Esophagus mucosa (tissue), 1 donor: ENCODE measurements at places on chromosomes 4 and X. TPM values are rescaled to one million over a fixed set of nuclear protein-coding genes. Genes with fewer than 3 reads are reported as not detected.

UGT2B11 gene
- total RNA-seq, result not detected

IL1RAPL1 gene
- total RNA-seq, result 0.12 TPM

F11 gene
- total RNA-seq, result not detected

PSMD10 gene
- total RNA-seq, result 28.6 TPM

CYSLTR1 gene
- 0.52 TPM for total RNA-seq

GUCY1B1 gene
- total RNA-seq, result 0.96 TPM

TLR3 gene
- 5.8 TPM for total RNA-seq

TEX13D gene
- total RNA-seq, result not detected

GRCh38 chrX:114332766-114333165, 251.1 kb upstream of the HTR2C start:
- no peak for ATAC-seq

DNA sequence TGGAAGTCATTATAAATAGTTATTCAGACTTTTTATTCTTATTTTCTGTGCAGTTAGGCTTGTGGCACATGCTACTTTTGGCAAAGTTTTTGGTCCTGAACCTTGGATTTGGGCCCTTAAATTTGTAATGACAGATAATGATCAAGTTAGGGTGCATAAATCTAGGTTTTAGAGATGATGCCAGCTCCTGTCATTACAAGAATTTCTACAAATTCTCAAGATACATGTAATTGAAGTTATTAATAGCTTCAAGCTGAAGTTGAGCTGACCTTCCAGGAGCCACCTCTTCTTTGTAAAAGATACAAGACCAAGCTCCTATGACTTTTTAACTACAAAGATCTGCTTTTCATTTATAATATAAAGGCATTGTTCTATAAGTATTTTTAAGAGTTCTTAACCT, 255.6 kb upstream of the UGT8 start:
- no peak for ATAC-seq

- ATAC-seq, result no peak
Observed at GRCh38 chrX:11135564-11136185, 24.5 kb downstream of the HCCS start.

GRCh38 chr4:147773261-147774184, 41.6 kb downstream of the ARHGAP10 start:
- peak; percentile 84 for ATAC-seq

DNA sequence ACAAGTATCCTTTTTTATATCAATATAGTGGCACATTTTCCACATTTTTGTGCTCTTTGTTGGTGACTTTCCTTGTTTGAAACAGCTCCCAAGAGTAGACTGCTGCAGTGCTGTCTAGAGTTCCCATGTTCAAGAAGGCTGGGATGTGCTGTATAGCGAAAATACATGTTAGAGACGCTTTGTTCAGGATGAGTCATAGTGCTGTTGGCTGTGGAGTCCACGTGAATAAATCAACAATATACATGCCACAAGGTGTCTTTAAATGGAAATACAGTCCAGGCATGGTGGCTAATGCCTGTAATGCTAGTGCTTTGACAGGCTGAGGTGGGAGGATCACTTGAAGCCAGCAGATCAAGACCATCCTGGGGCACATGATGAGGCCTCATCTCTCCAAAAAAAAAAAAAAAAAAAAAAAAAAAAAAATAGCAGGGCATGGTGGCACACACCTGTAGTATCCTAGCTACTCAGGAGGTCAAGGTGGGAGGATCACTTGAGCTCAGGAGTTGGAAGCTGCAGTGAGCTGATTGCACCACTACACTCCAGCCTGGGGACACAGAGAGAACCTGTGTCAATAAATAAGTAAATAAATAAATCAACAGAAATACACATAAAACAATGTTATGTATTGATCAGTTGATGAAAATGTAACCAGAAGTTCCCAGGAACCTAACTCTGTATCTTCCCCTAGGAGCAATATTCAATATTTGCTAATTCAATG, 256.8 kb upstream of the STS start:
- peak; percentile 62 for ATAC-seq

DNA sequence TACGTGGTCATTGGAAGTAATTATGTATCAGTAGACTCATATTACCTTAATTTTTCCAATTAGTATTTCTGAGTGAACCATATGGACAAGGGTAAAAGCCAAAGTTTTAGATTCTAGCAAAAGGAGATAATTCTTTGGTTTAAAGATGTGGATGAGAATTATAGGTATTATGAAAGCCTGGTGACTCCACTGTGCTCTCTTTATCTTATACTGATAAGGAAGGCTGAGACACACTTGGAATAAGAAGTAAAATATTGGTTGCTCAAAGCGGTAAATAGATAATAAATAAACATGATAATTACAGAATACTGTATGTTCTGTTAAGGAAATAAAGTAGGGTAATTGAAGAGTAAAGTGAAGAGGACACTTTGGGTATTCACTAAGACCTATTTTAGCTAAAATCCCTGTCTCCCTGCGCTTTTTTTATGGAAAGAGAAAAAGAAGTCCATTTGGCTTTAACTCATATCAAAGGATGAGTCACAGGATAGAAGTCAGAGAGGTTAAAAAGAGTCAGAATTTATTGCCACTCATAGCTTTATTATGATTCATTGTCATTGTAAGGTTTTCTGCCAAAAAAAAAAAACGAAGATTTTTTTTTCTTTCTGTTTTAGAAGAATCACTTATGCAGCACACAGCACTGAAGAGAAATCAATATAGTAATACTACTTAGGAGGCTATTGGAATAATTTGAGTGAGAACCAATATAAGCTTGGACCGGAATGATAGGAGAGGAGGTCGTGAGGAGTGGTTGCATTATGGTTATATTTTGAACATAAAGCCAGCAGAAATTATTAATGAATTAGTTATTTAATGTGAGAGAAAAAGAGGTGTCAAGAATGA, 2463.1 kb downstream of the ARAP2 start:
- ATAC-seq, result no peak

DNA sequence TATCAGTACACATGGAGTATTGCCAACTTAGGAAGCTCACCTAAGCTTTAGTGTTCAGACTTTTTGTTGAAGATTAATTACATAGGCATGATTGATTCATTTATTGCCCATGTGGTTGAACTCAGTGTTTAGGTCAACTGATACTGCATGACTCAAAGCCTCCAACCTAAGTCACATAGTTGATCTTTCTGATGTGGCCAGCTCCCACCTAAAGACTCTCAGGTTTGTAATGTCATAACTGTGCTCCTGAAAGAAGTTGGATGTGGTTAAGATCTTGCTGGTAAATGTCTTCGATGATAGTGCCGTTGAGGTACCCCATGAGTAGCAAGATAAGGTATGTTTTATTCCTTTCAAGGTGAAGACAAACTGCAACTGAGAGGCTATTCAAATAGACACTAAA, 192.5 kb downstream of the EDA start:
- ATAC-seq, result no peak

- ATAC-seq, result no peak
Observed at GRCh38 chr4:110953191-110953590, 330.3 kb upstream of the PITX2 start.

GRCh38 chrX:129493643-129494042, 29.6 kb downstream of the SMARCA1 start:
- ATAC-seq, result no peak

- no peak for ATAC-seq
Observed at GRCh38 chrX:153944140-153944799, at the start of gene RENBP. TSS of gene RENBP (minus strand) at chrX:153944643. CDS start at chrX:153944610, 33 bp downstream.

- ATAC-seq, result no peak
Observed at GRCh38 chr4:79678472-79679202, 270.6 kb upstream of the GK2 start.

DNA sequence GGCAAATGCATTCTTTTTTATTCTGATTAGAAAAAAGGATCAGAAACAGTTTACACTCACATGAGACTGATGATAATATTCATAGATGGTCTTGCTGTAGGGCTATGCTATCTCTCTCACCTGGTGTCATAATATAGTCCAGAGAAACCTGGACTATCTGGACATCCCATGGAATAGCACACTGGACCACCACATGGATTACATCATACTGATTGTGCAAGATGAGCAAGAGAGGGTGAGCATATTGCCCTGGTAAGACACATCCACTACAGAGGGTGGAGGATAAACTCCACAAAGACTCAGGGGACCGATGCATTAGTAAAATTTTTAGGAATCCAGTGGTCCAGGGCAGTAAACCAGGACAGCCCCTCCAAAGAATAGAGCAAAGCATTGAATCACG, 8.2 kb downstream of the SYN1 start:
- no peak for ATAC-seq

- ATAC-seq, result no peak
Observed at GRCh38 chr4:165721815-165722214, 151.2 kb upstream of the TLL1 start.

DNA sequence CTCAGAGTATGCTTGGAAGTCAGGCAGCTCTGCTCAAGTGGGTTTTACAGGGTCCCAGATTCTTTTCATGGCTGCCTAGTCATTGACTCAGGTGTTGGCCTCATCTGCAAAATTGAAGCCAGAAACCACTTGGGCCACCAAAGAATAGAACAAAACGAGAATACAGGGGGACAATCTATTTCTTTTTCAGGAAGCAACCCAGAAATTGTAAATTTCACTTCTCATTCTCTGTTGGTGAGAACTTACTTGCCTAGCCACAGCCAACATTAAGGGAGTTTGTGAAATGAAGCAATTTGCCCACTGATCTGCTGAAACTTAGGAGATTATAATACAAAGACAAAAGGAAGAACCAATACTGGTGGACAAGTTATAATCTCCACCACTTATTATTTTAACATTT, 8.6 kb upstream of the TKTL2 start:
- ATAC-seq, result no peak

DNA sequence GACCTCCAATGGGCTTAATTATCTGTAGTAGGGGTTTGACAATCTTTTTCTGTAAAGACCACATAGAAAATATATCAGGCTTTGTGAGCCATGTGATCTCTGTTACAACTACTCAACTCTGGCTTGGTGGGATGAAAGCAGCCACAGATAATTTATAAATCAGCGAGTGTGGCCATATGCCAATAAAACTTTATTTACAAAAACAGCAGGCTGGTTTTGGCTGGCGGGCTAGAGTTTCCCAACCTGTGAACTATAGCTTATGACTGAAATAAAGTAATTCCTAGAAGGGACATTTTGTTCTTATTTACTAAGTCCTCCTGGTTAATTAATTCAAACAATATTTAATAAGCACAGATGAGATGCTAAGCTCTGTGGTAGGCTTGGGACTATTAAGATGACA, 35.9 kb upstream of the AMELX start:
- no peak for ATAC-seq

DNA sequence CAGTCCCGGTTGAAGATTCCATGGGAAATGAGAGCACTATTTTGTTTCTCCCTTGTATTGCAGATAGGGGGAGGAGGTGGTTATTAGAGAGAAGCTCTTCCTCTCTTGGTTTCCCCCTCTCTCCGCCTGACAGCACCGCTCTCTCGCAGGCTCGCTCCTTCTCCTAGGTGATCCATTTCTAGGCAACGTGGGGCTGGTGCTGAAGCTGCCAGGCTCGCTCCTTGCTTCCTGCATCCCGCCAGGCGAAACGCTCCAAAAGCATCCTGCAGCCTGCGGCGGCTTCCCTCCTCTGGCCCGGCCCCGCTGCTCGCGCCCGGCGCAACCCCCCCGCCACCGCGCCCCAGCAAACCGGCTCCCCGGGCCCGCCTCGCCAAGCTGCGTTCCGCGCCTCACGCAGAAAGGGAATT, at the start of gene GRID2:
GRID2 (plus strand) TSS at position 346 of the 407 bp plus-strand sequence.
- no peak for ATAC-seq

DNA sequence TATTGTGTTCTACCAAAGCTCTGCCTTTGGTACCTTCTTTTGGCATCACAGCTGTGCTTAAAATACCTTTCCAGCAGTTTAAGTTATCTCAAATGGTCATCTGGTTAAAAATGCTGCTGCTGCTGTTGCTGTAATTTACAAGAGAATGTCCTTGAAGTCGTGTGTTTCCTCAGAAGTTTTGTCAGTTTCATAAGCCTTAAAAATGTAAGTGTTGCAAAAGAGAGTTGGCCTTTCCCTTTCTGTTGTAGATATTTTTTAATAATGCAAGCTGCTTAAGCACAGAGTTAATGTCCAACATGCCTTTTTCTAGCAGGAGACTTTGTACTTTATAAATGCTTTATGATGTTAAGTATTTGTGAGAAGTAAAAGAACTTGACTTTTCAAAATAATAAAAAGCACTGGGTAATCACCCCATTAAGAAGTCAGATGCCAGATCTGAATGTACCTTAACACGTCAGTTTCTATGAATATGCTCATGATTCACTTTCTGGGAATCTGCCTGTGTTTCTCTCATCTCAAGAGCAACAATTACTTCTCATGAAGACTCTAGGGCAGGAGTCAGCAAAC, 35.3 kb upstream of the TENM3 start:
- ATAC-seq, result peak; percentile 68

GRCh38 chrX:130251671-130252070, 17.0 kb downstream of the ZNF280C start:
- no peak for ATAC-seq

DNA sequence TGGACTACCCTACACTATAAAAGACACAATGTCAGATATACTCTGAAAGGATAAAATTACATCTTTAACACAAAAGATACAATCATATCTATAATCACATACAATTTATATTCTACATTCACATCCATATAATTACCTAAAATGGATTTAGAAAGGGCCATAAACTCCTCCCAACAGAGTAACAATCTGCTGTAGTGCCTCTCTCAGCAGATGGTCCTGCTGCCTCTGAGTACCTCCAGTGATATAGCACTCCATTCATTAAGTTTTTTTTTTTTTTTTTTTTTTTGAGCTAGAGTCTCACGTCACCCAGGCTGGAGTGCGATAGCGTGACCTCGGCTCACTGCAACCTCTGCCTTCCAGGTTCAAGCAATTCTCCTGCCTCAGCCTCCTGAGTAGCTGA, 7.4 kb downstream of the ANKRD37 start:
- ATAC-seq, result no peak

DNA sequence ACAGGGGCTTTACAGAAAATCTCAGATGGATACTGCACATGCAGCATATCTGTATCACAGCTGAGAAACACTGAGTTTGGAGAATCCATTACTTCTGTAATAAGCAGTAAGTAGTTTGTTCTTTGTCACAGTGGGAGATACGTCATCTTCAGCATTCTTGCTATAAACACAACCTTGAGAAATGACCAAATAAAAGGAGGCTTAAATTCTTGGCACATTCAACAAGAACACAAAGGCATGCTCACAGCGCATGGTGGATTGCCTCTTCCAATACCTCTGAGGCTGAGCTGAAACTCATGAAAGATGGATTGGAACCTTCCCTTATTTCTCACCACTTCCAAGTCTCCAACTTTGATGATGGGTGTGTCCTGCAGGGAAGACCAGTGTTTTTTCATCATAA, 54.5 kb downstream of the ANXA5 start:
- no peak for ATAC-seq

GRCh38 chr4:46934726-46935125, 25.7 kb upstream of the COX7B2 start:
- ATAC-seq, result no peak
